Natural killer cell treated with Interleukin-12 subunit alpha and Interleukin-12 subunit beta and Interleukin-15 and Interleukin-18, amount 100 ng/mL, for 72 hours (primary cell): ENCODE measurements at places on chromosomes 7 and 10.

DNA sequence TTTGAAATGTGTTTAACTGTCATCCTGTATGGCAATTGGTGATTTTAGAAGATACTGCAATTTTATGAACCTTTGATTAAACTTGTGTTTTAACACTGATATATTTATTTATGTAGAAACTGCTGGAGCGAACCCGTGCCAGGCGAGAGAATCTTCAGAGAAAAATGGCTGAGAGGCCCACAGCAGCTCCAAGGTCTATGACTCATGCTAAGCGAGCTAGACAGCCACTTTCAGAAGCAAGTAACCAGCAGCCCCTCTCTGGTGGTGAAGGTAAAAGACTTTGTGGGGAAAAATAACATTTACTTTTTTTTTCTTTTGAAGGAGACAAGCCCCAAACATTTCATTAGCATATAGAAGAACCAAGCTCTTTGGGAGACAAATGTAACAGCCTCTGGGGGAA lies 6.5 kb downstream of the ANLN start:
- DNase-seq = no peak

GRCh38 chr10:33655921-33656320 lies 321.5 kb upstream of the NRP1 start:
- no peak for DNase-seq

DNA sequence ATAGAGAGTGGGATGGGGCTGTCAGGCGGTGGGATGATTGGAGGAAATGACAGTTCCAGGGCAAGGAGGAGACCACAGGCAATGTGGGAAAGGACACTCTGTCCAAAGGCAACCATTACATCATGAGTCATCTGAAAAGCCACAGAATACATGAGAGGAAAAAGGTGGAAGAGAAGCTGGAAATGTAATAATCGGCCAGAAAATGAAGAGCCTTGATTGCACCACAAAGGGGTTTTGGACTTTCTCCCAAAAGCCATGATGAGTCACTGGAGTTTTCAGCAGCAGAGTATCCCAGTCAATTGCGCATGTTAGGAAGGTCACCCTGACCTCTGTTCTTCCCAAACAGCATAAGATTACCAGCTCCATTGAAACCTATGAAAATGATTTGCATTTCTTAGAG lies 222.0 kb downstream of the LHFPL3 start:
- DNase-seq = no peak

GRCh38 chr10:78802866-78803265 lies 265.9 kb upstream of the ZMIZ1 start:
- no peak for DNase-seq

DNA sequence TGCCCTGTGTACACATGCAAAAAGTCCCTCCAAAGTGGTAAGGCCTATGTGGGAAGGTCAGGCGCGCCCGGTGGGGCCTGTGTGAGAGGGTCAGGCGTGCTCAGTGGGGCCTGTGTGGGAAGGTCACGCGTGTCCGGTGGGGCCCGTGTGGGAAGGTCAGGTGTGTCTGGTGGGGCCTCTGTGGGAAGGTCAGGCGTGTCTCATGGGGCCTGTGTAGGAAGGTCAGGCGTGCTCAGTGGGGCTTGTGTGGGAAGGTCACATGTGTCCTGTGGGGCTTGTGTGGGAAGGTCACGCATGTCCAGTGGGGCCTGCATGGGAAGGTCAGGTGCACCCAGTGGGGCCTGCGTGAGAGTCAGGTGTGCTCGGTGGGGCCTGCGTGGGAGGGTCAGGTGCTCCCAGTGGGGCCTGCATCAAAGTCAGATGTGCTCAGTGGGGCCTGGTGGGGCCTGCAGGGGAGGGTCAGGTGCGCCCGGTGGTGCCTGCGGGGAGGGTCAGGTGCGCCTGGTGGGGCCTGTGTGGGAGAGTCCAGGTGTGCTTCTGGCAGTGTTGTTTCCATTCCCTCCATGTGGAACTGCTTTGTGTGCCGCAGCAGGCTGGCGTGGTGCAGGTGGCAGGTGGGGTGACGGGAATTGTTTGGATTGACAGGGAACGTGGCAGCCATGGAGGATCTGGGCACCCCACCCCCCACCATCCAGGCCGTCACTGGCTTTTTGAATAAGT lies 15.4 kb downstream of the LRRC27 start:
- DNase-seq = no peak

DNA sequence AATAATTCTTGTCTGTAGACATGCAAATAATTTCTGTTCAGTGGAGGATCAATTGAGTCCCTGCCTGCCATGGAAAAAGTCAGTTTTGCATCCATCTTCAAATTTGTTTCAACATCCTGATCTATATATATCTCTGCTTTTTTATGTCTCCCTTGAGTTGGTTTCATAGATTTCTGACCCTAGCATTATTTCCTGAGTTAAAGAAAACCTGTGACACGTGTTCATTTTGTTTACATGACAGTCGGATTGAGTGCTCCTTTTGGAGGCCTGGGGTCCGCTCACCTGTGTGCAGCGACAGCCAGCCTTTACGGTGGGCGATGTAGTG lies 674 bp downstream of the MRPS24 start:
- no peak for DNase-seq

- DNase-seq = no peak
Measured at GRCh38 chr7:4177001-4177400, 505.1 kb upstream of the FOXK1 start.

DNA sequence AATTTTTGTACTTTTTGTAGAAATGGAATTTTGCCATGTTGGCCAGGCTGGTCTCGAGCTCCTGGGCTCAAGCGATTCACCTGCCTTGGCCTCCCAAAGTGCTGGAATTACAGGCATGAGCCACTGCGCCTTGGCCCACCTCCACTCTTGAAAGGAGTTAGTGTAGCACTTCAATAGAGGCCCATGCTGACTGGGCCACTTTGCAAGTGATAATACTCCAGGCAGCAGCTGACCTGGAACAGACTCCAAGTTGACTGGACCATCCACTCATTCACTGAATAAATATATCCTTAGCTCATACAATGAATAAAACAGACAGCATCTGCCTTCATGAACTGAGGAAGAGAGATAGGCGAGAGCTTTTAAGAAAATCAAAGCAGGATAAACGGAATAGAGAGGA lies 14.7 kb downstream of the CPVL start:
- no peak for DNase-seq

DNA sequence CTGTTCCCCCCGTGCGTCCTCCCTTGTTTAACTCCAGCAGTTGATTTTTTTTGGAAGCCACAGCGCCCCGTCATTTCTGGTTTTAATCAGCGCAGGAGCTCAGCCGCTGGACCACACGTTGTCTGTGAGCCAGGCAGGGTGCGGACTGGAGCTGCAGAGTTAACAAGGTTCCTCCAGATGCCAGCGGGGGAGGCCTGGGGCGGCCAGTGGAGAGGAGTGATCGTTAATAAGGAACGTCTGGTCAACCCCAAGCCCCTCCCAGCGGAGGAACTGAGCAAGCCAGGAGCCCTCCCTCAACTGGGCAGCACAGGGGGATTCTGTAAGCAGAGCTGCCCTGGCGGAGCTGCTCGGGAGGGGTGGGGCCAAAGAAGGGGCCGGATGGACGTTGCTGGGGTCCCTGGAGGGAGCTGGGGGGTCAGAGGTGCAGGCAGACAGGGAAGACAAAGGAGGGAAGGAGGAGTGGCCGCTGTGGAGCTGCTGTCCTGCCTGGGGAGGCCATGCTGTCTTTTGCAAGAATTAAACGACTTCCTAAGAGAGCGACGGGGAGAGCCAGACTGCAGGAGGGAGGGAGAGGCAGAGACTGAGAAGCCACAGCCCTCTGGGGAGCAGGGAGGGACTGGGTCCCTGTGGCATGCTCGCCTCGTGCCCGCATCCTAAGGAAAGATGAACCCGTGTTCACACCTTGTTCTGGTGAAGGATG lies 537.1 kb upstream of the FOXK1 start:
- no peak for DNase-seq

- no peak for DNase-seq
Measured at GRCh38 chr7:12423355-12423996, 19.8 kb upstream of the VWDE start.

GRCh38 chr7:140197218-140197890 lies 20.6 kb upstream of the KDM7A start:
- no peak for DNase-seq

- DNase-seq = no peak
Measured at GRCh38 chr7:108129018-108129965, 869 bp downstream of the LAMB4 start.

GRCh38 chr10:71011141-71011540 lies 122.8 kb upstream of the PCBD1 start:
- no peak for DNase-seq

DNA sequence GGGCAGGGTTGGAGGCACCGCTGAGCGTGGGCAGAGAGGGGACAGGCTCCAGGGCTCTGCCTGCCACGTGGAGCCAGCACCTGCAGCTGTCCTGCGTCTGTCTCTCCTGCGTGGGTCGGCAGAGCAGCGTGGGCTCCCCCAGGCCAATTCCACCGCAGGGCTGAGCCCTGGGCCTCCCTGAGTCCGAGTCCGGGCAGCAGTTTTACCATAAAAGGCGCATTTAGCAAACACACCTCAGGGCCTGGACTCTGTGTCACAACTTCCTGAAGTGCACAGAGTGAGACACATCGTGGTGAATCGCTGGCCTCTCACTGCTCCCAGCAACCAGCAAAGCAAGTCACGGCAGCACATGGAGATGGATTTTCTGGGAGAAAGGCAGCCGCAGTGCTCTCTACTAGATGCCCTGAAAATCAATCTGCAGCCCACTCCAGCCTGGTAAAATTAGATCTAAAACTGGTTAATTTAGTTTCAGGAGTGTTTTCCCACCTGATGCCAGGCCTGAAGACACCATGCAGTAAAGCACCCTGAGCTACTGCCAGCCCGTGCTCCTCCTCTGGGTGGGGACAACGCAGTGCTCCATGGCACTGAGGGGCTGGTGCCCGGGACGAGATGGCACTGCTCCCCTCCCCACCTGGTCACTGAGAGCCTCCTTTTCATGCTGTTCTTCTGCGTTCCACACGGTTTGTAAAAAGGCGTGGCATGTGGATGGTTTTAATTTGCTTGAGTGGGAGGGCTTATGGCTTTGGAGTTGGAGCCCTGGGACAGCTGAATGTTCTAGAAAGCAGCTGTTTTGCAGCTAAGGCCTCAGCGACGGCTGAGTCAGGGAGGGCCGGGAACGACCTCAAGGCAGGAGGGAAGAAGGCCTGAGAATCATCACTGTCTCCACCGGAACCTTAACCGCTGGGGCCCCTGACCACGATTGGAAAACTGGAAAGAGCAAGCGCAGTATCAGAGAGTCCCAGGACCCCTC lies 336.9 kb downstream of the ADARB2 start:
- DNase-seq = no peak

- DNase-seq = no peak
Measured at GRCh38 chr10:33233221-33233620, 101.2 kb downstream of the NRP1 start.

DNA sequence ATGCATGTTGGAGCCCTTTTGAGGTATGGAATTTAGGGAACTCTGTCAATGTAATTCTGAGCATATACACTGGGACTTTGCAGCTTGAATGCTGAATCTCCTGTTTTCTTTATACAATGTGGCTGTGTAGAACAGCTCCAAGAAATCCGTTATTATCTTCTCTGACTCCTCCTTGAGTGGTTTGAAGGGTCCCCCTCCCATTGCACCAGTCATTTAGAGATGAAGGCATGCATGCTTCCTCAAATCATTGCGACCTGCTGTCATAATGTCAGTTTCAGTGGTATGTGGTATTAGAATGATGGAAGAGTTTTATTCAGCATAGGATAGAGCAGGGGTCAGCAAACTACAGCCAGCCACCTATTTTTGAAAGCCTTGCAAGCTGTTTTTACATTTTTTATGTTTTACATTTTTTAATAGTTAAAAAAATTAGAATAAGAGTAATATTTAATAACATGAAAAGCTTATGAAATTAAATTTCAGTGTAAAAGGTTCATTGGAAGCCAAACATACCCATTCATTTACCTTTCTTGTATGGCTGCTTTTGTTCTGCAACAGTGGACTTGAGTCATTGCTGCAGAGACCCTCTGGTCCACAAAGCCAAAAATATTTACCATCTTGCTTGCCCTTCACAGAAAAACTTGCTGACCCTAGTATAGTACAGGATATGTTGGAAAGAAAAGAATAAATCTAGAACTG lies 8.1 kb downstream of the STK17A start:
- DNase-seq = no peak

DNA sequence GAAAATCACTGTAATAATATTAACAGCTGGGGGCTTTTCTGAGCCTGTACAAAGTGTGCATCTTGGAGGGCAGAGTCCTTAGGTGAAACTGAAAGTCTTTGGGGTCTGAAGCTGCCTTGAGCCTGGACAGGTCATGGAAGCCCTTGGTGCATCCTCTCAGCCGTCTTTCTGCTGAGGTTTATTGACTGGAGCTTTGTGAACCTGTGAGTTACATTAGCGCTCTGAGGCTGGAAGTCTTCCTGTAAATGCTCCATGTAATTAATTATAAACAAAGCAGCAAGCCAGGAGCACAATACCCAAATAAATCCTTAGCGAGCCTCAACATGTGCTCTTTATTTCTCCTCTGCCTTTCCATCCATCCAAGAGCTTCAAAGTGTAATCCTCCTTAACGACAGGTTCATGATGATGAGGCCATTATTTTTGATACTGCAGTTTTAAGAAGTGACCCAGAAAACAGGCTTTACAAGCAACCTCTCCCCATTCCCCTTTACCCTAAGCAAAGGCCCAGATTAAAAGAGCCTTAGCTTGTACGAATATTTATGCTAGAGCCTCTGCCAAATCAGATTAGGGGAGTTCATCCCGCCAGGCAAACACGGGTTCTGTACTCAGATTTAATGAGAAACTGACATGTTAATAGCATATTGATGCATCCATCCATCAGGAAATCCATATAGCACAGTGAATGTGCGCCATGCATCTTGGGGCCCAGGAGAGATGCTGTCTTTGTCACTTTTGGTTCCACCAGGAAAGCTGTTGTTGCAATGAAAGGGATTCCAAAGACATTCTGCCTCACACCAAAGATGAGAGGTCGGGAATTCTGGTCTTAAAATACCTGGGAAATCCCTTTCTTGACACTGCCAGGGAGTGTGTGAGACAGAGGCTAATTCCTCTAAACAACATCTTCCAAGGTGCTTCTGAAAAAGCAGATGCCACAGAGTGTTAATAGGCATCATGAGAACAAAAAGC lies 118.1 kb downstream of the ANLN start:
- DNase-seq = no peak

GRCh38 chr10:69250041-69250440 lies 28.3 kb upstream of the HK1 start:
- DNase-seq = no peak

DNA sequence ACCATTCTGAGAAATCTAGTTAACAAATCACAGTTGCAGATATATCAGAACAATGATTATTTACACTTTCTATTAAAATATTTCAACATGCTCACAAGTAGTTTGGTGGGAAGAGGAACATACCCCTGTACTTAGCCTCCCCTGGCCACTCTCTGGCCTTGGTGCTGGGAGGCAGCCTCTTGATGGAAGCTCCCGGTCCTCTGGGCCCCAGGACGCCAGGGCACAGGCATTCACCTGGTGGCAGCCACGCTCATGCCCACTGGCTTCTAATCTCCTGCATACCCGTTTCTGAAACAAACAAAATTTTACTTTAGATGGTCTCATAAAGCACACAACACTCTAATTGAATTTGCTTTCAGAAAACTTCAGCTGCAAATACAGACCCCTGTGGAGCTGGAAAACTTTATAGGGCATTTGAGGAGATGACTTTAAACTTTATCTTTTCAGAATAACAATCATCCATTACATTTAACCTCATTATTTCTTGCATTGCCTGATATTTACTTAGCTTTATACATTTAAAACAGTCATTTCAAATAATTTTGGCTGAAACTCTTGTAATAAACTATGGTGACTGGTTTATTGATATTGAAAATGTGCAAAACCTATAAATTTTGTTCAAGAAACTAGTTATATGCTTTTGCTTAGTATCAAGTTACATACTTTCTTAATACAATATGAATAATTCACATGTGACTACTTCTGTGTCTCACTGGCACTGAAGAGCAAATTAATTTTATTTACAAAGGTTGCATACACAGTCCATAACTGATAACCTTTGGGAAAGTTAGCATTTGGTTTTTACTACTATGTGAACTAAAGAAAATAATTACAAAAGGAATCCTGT lies 30.8 kb downstream of the C10orf143 start:
- no peak for DNase-seq
